ENCODE measurements at places on chromosomes 6 and 20. TPM values are rescaled to one million over a fixed set of nuclear protein-coding genes. Genes with fewer than 3 reads are reported as not detected.

Gene TMEM170B
- 5.3 TPM for total RNA-seq

Gene POPDC3
- total RNA-seq: 9.9 TPM

GRCh38 chr6:68026483-68026882, 608.6 kb upstream of the ADGRB3 start:
- no peak for DNase-seq

GRCh38 chr6:35955970-35956369, 35.1 kb upstream of the SRPK1 start:
- no peak for DNase-seq

DNA sequence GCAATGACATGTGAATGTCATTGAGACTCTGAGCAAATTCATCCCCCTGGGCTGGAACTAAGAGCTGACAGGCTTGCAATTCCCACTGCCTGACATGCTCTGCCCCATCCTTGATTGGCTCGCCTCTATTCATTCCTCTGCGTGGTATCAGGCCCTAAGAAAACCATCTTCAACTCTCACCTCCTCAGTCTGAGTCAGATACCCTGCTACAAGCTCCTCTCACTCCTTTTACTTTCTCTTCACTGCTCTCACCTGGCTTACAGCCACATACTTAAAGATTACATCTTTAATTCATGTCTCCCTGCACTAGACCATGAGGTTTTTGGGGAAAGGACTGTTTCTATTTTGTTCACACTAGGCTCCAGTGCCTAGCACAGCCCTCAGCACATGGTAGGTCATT, 131.6 kb downstream of the KIF6 start:
- DNase-seq: no peak

GRCh38 chr6:15791448-15792181, 128.8 kb upstream of the DTNBP1 start:
- no peak for DNase-seq

Data from endodermal cell (in vitro differentiated cells).